ENCODE measurements at places on chromosomes 5 and 9. TPM values are rescaled to one million over a fixed set of nuclear protein-coding genes. Genes with fewer than 3 reads are reported as not detected.

DNA sequence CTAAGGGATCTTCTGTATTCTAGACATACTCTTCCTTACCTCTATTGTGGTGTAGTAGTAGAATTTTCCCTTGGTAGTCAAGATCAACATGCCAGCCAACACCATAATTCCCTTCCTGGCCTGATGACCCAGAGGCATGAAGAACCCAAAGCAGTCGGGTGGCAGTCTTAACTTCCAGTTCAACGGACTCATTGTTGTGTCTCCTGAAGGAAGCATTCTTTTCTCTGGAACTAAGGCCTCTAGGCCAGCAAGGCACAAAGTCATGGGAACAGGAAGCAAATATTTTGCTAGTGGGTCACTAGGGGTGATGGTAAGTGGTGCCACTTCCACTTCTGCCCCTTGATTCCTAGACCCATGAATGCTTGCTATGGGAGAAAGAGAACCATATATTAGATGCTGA, 55.2 kb upstream of the DAPK1 start:
- no peak for DNase-seq

Gene CATSPER3
- polyA plus RNA-seq, result 0.87 TPM

- no peak for DNase-seq
Observed at GRCh38 chr5:41176952-41177351, 36.4 kb downstream of the C6 start.

DNA sequence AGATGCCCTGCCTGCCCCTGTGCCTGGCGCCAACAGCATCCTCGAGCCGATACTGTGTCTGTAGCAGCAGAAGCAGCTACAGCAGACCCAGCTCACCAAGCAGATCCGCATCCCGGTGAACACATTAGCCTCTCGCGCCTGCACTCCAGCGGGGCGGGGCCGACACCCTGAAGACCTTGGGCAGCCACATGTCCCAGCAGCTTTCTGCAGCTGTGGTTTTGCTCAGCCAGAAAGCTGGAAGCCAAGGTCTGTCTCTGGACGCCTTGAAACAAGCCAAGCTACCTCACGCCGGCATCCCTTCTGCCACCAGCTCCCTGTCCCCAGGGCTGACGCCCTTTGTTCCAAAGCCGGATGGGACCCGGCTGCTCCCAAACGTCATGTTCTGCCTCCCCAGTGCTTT, 59.6 kb downstream of the ACTBL2 start:
- no peak for DNase-seq

Gene CHSY3
- 4.0 TPM for polyA plus RNA-seq
